ENCODE measurements at places on chromosomes 12 and 14. TPM values are rescaled to one million over a fixed set of nuclear protein-coding genes. Genes with fewer than 3 reads are reported as not detected.

Gene GLT8D2
- 24.8 TPM for total RNA-seq

Gene OGFOD2
- 11.4 TPM for total RNA-seq

Gene NDRG2
- total RNA-seq: 114 TPM

Gene TAS2R43
- total RNA-seq: 2.8 TPM

Measured in hepatocyte (in vitro differentiated cells).